ENCODE measurements at places on chromosomes 7 and 10.

- no peak for DNase-seq
Observed at GRCh38 chr7:918441-919113, 35.9 kb downstream of the ADAP1 start.

DNA sequence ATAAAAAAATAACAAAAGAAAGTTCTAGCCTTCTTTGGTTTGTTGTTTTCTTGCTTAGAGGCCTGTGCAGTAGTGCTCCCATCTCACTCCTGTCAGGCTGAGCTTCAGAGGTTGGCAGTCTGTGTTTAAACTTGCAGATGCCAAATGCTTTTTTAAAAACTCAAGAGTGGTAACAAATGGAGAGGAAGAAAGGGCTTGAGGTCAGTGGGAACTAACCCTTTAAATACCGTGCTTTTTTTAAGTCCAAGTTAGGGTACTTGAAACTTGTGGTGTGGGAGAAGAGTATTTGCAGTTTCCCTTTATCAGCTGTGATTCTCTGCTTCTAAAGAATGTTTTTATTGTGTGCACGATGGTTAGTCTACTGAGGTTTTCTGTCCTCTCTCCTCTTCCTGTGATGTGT lies 29.4 kb downstream of the ZRANB1 start:
- no peak for DNase-seq

DNA sequence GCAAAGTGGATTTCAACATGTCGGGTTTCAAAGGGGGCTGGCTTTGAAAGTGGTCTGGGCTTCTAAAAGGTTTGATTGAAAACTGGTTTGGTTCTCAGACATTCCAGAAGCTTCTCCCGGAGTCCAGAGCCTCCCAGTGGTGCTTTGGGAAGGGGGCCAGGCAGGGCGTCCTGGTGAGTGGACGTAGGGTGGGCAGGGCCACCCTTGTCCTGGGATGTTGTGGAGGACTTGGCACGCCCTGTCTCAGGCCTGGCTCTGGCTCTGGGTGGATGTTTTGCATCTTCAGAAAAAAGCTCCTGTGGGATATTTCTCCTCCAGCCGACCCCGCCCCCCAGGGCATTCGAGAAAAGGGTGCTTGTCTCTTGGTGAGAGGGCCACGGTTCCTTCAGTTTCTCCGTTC lies 31.2 kb downstream of the GRIFIN start:
- DNase-seq = no peak

GRCh38 chr7:158809596-158809995 lies 19.7 kb downstream of the ESYT2 start:
- DNase-seq = no peak

- DNase-seq = no peak
Observed at GRCh38 chr7:77697535-77697831, 1.2 kb downstream of the RSBN1L start.

DNA sequence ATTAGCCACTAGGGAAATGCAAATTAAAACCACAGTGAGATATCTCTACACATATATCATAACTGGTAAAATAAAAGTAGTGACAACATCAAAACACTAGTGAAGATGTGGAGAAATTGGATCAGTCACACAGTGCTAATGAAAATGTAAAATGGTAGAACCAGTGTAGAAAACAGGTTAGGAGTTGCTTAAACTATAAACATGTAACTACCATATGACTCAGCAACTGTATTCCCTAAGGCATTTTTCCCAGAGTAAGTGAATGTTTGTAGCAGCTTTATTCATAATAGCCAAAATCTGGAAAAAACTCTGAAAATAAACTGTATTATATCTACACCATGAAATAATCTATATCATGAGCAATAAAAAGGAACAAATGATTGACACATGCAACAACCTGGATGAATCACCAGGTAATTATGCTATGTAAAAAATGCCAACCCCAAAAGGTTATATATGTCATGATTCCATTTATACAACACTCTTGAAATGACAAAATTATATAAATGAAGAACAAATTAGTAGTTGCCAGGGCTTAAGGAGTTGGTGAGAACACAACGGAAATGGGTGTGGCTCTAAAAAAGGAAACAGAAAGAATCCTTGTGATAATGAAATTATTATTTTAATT lies 22.8 kb downstream of the SLC25A40 start:
- no peak for DNase-seq

GRCh38 chr7:111282626-111283025 lies 191.7 kb downstream of the LRRN3 start:
- no peak for DNase-seq

DNA sequence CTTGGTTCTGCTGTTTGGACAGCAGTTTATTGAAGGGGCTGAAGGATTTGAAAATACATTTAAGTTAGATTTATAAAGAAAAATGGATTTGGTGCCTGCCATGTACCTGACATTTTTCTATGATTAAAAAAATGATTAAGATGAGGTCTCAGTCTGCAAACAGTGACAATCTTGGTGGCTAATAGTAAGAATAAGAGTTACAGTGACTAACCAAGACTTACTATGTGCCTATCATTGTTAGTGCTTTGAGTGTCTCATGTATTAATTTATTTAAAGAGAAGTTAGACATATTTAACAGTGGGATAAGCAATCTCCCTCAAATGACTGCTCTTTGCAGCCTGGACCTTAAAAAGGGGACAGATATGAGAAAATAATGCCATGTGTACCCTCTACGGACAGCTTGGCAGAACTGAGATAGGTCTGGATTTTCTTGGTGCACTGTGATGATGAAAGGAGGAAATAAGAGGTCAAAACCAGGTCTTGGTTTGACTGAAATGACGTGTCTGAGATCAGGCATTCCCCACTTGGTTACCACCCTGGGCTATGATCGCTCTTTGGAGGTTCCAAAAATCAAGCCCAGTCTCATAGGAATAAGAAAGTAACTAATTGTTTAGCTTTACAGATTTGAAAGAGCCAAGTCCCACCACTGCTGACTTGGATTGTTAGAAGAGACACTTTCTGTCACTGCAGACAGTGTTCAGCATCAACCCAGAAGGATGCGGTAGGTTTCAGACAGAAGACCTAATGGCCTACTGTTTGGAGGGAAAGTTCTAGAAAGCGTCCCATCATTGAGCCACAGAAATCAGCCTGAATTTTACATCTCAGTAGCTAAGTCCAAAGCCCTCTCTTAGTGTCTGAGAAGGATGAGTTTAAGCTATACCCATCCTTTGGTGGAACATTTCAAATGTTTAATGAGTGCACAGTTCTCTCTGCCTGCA lies 2.1 kb downstream of the CASP7 start:
- DNase-seq = no peak

DNA sequence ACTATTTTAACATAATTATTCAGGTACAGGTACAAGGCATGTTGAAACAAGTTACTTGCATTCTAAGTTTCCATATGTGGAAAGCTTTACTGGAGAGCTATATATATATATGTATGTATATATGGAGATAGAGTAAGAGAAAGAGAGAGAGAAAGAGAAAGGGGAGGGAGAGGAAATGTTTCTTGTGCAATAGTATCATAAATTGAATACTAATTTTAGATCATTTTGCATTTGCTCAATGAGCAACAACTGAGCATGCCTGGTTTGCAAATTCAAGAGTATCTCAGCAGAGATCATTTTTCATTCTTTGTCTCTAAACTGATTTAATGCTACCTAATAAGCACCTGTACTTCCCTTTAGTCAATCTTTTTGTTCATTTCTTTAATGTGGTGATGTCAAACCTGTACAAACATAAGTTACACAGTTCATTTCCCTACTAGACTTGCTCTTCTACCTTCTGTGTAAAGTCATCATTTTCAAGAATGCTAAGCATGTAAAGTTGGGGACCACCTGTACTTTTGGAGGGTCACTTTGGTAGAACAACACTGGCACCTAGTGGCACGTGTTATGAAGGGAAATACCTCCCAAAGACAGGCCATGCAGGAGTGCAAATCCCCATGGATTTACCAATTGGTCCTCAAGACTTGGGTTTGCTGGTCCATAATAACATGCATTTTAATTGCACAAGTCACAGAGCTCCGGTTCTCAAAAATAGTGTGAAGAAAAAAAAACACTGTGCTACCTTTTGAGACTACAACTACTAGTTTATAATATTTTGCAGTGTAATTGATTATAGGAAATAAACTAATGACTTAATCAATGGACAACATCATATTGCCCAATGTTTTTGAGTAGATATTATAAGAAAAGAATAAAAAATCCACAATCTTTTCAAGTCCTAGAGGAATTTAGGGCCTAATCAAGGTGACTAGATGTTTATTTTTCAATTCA lies 431.2 kb upstream of the IGFBP3 start:
- peak; percentile 71 for DNase-seq

GRCh38 chr10:91010952-91011351 lies 90.1 kb upstream of the ANKRD1 start:
- DNase-seq = no peak

DNA sequence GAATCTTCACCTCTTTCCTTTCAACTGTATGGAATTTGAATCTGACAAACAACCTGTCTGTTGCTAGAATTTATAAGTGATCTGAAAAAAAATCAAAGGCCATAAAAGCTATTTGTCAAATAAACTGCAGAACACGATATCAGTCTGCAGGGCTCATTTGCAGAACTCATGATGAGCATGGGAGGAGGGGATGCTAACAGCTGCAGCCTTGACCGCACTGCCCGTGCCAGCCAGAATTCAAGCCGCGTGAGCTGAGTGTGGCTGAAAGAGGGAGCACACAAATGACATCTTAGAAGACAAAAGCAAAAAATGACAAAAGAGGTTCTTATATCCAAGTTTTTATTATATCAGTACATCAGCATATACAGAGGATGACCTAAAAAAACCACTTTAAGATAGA lies 15.7 kb downstream of the LRRTM3 start:
- no peak for DNase-seq

DNA sequence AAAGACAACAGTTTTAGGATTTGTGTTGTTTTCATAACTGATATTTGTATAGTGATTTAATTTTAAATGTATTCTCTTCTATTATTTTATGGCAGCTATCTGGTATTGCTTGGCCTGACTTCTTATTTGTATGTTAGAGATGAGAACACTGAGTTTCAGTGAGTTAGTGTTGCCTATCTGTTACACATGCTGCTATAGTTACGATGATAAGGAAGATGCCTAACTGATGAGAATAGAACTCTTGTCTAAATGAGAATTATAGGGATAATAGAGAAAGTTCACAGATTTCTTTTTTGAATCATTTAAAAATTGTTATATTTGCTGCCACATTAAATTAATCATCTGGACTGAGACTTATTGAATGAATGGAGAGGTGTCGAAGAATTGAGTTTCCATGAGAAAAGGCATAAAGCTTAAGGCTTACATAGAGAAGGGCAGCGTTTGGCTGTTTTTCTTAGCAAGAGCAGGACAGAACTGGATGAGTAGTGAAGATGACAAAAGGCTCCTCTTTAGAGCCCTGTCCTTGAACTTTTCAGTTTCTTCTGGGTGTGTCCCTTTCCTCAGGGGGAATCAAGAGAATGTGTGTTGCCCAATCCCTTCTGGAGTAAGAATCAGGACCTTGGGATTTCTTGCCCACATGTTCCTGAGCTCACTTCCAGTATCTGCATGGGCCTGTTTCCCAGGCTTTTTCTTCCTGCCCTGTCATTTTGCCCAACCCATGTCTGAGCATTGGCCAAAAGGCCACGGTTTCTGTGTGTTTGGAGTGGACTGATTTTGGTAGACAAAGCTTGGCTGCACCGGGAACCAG lies 195.6 kb upstream of the CSTF2T start:
- no peak for DNase-seq

DNA sequence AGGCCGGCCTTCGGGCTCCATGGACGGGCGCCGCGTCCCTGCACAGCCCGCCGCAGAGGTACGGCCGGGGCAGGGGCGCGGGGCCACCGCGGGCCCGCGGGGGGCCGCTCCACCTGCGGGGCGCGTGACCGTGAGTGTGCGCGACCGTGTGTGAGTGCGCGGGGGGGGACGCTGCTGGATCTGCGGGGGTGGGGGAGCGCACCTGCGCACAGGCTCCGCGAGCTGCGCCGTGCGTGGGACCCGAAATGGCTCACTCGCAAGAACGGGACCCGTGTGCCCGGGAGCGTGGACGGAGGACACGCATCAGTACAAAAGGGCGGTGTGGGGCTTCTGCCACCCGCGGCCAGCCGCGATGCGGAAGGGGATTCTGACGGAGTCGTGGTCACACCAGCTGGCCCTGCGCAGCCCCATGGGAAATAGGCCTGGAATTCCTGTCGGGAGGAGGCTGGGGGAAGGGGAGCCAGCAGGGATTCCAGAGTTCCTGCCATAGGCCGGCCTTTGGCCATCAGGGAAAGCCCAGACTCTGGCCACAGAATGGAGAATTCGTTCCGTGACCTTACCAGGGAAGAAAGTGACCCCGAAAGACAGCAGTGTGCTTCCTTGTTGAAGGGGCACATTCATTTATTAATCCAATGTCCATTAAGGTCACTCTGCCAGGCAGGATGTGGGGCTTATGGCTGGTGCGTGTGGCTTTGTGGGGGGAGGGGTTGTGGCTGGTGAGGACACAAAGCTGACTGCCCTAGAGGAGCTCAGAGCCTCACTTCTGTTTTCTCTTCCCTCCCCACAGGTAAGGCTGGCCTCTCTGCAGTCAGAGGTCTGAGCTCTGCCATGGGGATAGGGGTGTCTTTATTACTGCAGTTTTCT lies 494 bp downstream of the REPIN1 start:
- no peak for DNase-seq

DNA sequence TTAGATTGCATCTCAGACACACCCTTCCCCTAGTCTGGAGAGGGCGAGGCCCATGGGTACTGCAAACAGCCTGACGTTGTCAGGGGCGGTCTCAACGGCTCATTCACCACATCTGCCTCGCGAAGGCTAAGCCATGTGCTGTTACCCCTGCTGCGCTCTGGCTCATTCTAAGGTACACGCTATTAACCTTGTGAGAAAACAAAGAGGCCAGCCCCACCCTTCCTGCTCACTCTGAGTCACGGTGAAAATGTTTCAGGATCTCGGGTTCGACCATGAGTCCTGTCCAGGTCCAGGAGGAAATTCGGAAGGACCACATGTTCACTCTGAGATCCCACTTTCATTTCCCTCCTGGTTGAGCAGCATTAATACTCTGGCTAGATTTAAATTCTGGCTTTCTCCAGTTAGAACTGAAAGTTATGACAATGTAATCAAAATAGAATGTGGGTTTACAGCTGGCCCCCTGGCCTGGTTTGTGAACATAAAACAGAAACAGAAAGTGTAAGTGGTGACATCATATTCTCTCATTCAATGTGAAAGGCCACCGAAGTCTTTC lies 55.2 kb downstream of the EGFR start:
- DNase-seq = no peak

All from glomerular endothelial cell (primary cell).